T-helper 1 cell treated with Interleukin-12 subunit alpha and Interleukin-12 subunit beta and Interleukin-4 antibody, amounts not matched to agents 30 ng/mL and 1 ng/mL, for 36 hours (primary cell): ENCODE measurements at places on chromosomes 4 and X. TPM values are rescaled to one million over a fixed set of nuclear protein-coding genes. Genes with fewer than 3 reads are reported as not detected.

The GPAT3 gene
- total RNA-seq, result 6.7 and 8.8 TPM in 2 replicates

The MAGEE1 gene
- total RNA-seq, result 1.9 and 2.0 TPM in 2 replicates

The IDUA gene
- 38.9 and 45.9 TPM in 2 replicates for total RNA-seq

The ZNF630 gene
- total RNA-seq, result 0.44 and 0.54 TPM in 2 replicates

The KDR gene
- total RNA-seq, result not detected in 2 replicates

The CLIC2 gene
- 0.83 and 1.0 TPM in 2 replicates for total RNA-seq

The COL4A5 gene
- not detected in 2 replicates for total RNA-seq

The CT45A5 gene
- total RNA-seq, result not detected in 2 replicates

The RAI2 gene
- total RNA-seq, result 0.12 TPM in 1 of 2 replicates, not detected in the other

The THAP9 gene
- 1.3 and 1.8 TPM in 2 replicates for total RNA-seq

The ZMAT1 gene
- 1.6 and 1.9 TPM in 2 replicates for total RNA-seq

The MTMR8 gene
- 5.1 and 6.6 TPM in 2 replicates for total RNA-seq

The NEXMIF gene
- 0.42 and 0.49 TPM in 2 replicates for total RNA-seq

The LRCH2 gene
- total RNA-seq, result not detected in 2 replicates

The FAM47E gene
- total RNA-seq, result not detected in 2 replicates
